Pons (tissue), 1 donor: ENCODE measurements at places on chromosomes 7 and 10.

DNA sequence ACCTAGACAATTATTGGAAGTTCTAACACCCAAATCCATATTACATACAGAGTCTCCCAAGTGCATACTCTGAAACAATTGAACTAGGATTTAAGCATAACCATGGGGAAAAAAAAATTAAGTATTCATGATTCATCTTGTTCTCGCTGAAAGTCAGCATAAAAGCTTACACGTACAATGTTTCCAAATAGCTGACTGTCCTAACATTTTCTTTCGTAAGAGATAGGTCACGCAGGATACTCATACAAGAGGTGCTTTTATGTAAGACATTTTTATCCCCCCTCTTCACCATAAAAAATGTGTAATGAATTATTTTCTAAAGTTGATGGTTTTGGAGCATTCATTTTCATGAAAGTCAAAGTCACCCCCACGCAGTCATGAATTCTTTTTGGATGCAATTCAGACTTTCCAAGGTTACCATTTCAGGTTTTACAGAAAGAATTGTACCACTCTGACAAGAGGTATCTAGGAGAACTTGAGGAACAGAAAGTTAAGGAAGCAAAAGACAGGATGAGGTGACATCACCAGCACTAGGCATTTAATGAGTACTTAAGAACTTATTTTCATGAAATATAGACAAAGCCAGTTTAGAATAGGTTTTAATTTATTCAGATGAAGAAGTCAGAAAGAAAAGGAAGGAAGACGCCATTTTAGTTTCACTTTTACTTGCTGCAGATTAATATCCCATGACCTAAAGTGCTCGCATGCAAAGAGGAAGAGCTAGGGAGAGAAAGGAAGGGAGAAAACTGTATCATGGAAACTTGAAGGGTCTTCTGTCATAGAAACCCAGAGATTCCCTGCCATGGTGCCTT is 55.8 kb downstream of the TMEM26 start:
- peak; percentile 79 for DNase-seq

GRCh38 chr7:68963552-68963951 is 634.7 kb upstream of the AUTS2 start:
- no peak for DNase-seq

DNA sequence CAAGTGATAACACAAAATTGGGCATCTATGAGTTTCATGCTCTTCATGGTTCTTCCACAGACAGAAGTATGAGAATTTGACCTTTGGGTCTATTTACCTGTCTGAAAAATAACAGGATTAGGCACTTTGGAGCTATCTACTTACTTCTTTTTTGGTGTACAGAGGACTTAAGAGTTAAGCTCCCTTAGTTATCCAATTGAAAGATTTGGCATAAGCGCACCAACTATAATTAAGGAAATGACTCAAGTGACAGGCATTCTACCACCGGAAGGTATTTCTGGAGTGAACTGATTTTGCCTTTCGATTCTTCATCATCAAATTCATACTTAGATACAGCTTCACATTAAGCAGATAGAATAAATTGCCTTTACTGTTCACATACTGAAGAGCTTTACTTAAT is 43.9 kb downstream of the IFIT5 start:
- no peak for DNase-seq

- no peak for DNase-seq
Measured at GRCh38 chr7:30546596-30546995, 42.0 kb upstream of the GGCT start.

GRCh38 chr7:7202375-7202720 is 20.0 kb downstream of the C1GALT1 start:
- no peak for DNase-seq

- DNase-seq = no peak
Measured at GRCh38 chr7:69225259-69225943, 372.9 kb upstream of the AUTS2 start.

DNA sequence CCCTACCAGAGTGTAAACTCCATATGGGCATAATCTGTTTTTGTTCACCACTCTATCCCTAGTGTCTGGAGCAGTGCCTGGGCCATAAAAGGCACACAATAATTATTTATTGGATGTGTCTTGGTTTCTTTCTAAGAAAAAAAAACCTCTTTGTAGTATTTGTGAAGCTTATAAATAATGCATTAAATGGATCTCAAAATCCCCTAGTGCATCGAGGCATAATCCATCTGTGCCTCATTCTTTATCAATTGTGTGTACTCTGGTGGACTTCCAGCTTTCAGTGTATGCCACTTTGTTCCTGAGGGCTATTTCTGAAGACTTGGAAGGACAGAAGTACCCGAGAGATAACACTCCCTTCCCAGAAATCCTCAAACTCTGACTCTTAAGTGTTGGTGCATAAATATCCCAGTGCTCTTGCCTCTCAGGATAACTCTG is 255.0 kb upstream of the PHYHIPL start:
- peak; percentile 55 for DNase-seq

- DNase-seq = no peak
Measured at GRCh38 chr10:62261666-62262065, 7.0 kb downstream of the RTKN2 start.

DNA sequence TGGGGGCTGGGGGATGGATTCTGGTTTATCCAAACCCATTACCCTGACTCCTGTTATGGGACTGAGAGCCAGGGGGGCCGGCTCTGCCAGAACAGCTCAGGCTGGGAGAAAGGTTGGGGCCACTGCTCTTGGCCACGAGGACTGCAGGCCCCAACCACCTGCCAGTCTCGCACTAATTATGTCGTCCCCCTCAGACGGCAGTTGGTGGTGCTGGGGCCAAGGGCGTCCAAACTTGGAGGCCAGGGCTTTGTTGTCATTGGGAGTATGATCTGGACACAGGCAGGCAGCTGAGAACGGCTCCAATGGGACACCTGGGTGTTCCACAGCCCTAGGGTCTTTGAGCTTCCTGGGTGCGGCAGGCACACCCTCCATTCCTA is 34.7 kb downstream of the DRGX start:
- no peak for DNase-seq

DNA sequence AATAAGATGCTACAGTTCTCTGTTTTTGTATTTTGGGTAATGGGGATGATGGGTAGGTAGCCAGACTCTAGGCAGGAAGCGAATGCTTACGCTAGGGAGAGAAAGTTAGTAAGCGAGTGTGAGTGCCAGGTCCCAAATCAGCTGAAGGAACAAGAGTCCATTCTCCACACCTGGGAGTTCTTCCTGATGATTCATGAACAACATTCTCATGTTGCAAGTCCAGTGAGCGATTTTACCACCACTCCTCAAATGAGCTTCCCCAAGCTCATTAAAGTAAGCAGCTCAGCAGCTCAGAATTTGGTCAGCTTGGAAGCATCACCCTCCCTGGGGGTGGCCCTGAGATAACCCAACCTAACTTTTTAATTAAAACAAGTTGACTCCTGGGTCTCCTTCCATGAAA is 27.3 kb downstream of the SH3PXD2A start:
- no peak for DNase-seq

DNA sequence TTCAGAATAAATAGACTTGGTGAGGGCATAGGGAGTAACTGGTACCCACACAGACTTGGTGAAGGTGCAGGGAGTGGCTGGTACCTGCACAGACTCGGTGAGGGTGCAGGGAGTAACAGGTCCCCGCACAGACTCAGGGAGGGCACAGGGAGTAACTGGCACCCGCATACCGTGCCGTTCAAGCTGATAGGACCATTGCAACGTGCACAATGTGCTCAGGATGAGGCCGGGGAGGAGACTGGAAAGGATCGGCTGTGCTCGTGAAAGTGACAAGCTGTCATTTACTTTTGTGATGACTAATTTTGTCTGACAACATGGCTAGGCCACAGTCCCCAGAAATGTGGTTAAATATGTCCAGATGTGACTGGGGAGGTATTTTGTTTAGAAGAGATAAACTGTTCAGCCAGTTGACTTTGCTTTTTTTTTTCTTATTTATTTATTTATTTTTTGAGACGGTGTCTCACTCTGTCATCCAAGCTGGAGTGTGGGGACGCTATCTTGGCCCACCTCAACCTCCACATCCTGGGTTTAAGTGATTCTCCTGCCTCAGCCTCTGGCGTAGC is 76.2 kb upstream of the NMT2 start:
- DNase-seq = no peak

DNA sequence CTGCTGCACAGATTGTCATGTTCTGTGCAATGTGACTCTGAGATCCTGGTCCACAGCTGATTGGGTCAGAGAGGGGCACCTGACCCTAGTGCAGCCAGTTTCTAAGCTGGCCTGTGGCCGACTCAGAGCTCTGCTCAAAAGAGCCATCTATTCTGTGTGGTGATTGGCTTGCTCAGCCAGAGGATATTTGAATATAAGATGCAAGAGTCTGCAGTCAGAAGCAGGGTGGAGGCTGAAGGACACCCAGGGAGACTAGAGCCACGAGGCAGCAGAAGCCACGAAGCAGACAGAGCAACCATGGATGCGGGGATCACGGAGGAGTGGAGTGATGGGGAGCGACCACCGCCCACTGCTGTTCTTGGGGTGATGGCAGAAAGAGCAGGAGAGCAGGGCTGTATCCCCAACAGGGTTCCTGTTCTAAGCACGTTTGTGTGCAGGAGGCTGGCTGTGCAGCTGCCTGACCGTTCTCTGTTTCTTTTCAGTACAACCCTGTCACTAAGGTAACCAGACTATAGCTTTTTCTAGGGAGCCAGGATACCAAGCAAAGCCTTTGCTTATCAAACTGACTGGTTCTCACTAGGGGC is 19.5 kb upstream of the RHEB start:
- peak; percentile 82 for DNase-seq

DNA sequence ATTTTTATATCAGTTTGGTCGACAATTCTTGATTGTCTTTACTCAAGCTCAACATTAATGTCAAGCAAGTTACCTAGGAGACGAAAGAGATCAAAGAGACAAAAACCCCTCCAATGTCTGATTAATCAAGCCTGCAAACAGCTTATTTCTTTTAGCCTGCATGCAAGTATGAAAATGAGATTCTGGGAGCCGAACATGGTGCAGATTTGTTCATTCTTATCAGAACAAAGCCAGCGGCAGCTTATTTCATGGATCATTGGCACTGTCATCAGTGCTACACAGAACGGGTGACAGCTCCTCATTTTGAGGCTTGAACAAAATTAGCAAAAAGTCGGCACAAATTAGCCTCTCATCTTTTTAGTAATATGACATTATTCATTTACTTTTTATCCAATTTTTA is 26.5 kb downstream of the FAM204A start:
- DNase-seq = no peak

GRCh38 chr10:62402508-62402907 is 28.3 kb downstream of the ZNF365 start:
- no peak for DNase-seq

DNA sequence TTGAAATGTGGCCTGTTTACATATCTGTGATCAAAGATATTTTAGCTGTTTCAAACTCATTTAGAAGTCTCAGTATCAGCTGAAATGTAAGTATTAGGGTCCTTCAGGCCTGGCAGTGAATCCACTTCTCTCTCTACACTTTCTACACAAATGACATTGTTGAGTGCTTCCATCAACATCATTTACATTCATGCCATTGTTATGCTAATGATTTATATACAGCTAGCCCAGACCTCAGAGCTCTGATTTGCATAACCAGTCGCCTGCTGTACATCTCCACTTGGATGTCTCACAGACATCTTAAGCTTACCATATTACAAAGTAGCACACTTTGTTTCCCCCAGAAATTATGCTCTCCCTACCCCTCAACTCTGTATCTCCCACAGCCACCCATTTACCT is 71.6 kb downstream of the GSDME start:
- no peak for DNase-seq

GRCh38 chr7:157702311-157703023 is 365.7 kb downstream of the DNAJB6 start:
- DNase-seq = no peak

GRCh38 chr10:72831696-72832409 is 61.7 kb upstream of the OIT3 start:
- no peak for DNase-seq

- no peak for DNase-seq
Measured at GRCh38 chr7:36088553-36088952, 64.5 kb upstream of the EEPD1 start.

DNA sequence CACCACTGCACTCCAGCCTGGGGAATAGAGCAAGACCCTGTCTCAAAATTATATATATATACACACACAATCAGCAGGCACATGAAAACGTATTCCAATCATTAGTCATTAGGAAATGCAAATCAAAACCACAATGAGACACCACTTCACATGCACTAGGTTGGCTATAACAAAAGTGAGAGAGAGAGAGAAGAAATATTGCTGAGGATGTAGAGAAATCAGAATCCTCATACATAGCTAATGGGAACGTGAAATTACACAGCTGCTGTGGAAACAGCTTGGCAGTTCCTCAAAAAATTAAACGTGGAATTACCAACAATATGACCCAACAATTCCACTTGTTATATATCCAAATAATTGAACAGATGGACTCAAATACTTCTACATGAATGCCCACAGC is 43.3 kb upstream of the CNNM1 start:
- no peak for DNase-seq

DNA sequence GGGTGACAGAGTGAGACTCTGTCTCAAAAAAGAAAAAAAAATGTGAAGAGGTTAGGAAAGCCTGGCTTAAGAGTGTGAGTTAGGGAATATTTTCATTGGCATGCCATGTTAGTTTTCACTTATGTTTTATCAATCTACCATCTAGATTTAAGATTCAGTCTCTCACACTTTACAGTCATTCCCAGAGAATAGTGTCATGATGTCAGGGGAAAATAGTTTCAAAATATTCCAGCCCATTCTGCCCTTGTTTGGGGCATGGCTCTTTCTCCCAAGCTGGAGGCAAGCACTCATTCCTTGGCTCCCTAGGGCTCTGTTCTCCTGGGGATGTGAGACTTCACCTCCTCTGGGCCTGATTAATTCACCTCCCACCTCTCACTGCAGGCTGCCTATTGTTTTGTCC is 331.5 kb downstream of the CXCL12 start:
- no peak for DNase-seq

GRCh38 chr10:63822496-63822895 is 301.3 kb downstream of the REEP3 start:
- no peak for DNase-seq

DNA sequence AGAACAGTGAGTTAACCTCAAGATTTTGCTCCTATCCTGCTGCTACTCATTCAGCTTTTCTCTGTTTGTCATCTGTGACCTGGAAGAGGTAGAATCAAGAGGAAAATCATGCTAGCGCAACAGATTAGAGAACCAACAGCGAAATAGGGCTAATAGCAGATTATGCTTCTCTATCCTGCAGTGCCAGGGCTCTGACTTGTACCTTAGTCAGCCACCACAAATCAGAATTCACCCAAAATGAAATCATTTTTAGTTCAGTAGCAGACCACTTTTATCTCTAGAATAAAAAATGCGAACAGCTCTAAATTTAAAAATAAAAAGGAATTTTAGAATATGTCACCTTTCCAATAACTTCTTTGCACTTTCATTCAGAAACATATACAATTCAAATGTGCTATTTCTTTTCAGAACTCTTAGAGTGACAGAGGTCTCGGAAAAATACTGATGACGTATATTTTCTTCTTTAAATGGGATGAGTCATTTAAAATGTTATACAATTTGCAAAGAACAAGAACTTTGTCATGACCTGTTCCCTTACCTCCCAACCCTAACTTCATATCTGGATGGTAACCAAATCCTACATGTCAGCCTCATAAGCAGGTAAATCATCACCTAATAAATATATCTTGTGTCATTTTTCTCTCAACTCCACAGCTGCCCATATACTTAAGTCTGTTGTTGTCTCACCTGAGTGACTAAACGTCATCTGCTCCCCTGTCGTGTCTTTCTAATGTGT is 896.4 kb downstream of the PCDH15 start:
- DNase-seq = no peak

- no peak for DNase-seq
Measured at GRCh38 chr10:105096316-105096715, 455.2 kb downstream of the SORCS3 start.
